Stimulated activated CD4-positive, alpha-beta T cell treated with anti-CD3 and anti-CD28 coated beads, Interleukin-15, amount 100 ng/mL, for 1 hour (primary cell): ENCODE measurements at places on chromosomes 6 and 20.

DNA sequence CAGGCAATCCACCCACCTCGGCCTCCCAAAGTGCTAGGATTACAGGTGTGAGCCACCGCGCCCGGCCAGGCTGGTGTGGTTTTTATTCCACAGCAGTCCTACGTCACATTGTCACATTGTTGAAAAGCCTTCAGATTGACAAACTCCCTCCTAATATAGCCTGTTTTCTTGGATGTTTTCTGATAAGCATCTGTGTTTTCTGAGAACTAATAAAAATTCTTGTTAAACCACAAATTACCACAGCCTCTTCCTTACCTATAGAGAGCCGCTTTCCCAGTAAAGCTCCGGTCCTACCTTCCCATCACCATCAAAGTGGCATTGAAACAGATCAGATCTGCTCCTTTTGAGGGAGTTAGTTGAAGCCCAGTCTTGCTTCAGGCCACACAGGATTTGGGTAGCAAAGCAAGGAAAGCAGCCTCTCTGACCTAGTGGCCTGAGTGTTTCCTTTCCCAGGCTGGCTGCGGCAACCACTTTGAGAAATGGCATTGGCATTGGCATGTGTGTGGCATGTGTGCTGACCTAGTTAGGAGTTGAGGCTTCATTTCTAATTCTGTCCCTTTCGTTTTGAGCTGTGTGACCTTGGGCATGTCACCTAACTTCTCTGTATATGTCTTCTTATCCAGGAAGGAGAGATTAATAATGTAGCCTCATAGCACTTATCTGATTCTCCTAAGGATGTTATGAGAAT is 1.7 kb upstream of the PKIG start:
- no peak for DNase-seq

- no peak for DNase-seq
Measured at GRCh38 chr6:2072453-2072852, 173.0 kb downstream of the GMDS start.

- no peak for DNase-seq
Measured at GRCh38 chr6:162603231-162604015, 124.1 kb downstream of the PRKN start.

GRCh38 chr6:133062696-133063306 is 178.4 kb upstream of the EYA4 start:
- DNase-seq = no peak

GRCh38 chr6:153130515-153131036 is 506 bp downstream of the RGS17 start:
- DNase-seq = no peak

- DNase-seq = no peak
Measured at GRCh38 chr20:39066471-39067242, 104.5 kb downstream of the DHX35 start.

GRCh38 chr6:167787896-167788562 is 38.7 kb upstream of the AFDN start:
- DNase-seq = no peak

DNA sequence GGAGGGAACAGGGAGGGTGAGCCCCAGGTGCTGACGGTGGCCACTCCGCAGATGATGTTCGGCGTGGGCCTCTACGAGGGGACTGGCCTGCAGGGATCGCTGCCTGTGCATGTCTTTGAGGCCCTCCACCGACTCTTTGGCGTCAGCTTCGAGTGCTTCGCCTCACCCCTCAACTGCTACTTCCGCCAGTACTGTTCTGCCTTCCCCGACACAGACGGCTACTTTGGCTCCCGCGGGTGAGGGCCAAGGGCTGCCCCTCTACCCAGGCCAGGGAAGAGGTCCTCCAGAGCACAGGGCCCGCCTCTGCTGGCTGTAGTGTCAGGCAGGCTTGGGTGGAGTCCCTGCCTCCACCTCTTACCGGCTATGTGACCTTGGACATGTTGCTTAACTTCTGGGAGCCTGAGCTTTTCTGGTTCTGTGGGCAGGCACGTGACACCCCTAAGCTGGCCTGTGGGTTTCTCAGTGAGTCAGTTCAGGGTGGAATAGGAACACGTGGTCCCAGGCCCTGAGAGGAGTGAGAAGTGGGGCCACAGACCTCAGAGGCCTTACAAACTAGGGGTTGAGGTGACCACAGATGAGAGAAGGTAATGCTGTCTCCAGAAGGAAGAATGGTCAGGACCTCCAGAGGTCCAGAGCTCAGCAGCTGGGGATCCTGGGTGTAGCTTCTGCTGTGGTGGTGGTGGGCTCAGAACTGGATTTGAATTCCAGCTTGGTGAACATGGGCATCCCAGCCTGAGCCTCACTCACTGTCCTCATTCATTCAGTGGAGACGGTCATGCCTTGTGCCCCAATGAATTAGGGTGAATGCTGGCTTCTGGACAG is 11.9 kb downstream of the PCIF1 start:
- DNase-seq = no peak

DNA sequence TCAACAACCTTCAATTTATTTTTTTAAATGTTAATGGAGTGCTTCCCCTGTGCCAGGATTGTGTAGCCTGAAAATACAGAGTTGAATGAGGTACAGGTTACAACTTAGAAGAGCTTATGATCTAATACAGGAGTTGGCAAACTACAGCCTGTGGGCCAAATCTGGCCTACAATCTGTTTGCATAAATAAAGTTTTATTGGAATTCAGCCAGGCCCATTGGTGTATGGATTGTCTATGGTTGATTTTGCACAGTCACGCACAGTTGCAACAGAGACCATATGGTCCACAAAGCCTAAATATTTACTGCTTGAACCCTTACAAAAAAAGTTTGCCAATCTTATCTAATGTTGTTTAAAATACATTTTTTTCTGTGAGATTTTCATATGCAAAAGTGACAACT is 177.3 kb upstream of the CCN2 start:
- no peak for DNase-seq

GRCh38 chr6:156347656-156348055 is 429.5 kb upstream of the ARID1B start:
- DNase-seq = no peak

- no peak for DNase-seq
Measured at GRCh38 chr6:120410586-120410985, 923.7 kb downstream of the TBC1D32 start.

DNA sequence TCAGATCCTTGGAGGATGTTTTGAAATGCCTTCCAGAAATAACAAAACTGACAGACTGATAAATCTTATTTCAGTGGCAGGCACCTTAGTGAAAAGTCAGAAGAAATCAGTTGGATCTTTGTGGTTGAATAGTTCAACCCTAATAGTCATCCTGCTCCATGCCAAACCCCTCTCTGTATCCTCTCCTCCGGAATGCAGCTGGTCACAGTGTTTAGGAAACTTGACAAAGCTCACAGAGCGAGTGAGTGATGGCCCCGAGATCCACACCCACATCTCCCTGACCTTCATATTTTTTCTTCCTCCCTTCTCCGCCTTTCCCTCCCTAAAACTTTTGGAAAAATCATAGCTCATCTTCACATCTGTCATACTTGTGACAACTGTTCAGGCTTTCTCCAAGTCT is 464.8 kb upstream of the CDH4 start:
- no peak for DNase-seq

- DNase-seq = no peak
Measured at GRCh38 chr6:140319209-140319608, 944.8 kb upstream of the CITED2 start.

- DNase-seq = no peak
Measured at GRCh38 chr6:134431421-134431859, 113.5 kb upstream of the SGK1 start.

DNA sequence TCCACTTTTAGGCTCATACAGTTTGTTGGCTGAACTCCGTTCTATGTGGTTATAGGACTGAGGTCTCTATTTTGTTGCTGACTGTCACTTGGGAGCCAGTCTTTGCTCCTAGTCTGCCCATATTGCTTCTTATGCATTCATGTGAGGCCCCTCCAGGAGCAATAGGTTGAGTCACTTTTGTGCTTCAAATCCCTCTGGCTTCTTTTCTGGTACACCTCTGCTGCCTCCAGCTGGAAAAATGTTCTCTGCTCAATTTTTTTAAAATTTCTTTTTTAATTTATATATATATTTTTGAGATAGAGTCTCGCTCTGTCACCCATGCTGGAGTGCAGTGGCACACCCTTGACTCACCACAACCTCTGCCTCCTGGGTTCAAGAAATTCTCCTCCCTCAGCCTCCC is 42.7 kb upstream of the NOX3 start:
- DNase-seq = no peak

GRCh38 chr6:106591111-106591825 is 38.0 kb downstream of the RTN4IP1 start:
- DNase-seq = no peak

DNA sequence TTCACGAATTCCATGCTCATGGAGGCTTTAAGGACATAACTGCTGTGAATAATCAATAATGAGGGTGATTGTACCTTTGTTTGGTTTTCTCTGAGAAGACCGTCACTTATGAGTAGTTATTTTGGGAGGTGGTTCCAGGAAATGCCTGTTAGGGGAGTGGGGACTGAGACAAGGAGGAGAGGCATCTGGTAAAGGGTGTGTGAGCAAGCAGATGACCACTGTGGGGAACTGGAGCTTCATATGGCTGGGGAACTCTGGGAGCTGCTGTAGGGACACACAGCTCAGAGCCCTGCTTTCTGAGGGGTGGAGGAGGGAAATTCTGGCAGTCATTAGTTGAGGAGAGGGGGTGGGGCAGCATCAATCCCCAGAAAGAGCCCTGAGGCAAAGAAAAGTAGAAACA is 71.3 kb upstream of the TINAG start:
- DNase-seq = no peak
